ENCODE measurements at places on chromosomes 3 and 15.

DNA sequence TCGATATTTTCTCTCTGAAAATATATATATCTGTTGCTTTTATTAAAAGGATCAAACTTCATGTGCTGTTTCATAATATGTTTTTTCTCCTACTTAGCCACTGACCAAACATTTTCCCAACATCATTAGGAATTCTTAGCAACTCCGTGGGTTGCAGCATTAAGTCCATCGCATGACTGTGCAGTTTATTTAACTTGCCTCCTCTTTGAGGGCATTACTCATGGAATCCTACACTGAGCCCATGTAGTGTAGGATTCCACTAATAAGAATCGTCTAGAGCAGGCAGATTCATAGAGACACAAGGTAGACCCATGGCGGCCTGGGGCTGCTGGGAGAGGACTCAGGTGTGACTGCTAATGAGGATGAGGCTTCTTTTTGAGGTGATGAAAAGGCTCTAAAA, 49.3 kb downstream of the CMTM6 start:
- peak; percentile 84 for DNase-seq

DNA sequence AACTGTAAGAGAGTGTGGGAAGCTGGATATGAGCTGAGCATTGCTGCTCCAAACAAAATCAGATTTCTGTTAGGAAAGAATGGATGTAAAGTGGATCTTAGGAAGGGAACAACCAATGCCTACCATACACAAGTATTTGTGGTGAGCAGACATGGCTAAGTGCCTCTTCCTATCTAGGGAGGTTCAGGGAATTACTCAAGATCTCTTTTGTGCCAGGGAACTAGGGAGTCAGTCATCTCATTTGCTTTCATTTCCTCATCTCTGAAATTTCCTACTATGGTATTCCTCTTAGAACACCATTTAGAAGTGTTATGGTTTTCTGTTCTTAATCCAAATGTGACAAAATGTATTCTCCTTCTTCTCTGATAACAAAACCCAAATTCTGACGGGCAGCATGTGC, 396.5 kb downstream of the FHIT start:
- no peak for DNase-seq

DNA sequence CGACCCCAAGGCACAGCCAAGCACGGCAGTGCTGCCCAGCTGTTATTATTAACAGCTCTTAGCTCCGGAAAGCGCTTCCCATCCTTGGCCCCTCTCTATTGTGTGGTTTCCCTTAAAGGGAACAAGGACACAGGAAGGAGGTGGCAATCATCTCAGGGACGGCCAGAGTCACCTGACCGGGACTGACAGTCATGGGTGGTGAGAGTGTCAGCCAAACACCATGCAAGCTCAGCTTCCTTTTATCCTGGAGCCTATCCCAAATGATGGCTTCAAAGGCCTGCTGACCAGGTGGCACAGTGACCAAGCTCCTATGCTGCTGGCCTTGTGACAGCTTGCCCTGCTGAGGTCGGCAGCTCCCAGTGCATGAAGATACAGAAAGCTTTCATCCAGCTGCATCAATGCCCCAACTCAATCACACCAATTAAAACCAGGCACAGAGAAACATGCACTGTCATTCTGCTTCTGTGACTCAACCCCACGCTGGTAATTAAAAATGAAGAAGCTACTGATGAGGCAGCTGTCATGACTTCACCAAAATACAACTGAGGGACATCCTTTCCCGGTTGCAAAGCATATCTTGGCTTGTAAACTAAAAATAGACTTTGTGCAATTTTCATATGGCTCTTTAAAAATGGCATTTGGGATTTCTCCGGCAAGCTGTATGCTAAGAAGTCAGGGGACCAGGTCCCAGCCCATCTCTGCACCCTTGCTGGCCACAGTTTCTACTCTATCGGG, 34.0 kb downstream of the PCSK6 start:
- no peak for DNase-seq

DNA sequence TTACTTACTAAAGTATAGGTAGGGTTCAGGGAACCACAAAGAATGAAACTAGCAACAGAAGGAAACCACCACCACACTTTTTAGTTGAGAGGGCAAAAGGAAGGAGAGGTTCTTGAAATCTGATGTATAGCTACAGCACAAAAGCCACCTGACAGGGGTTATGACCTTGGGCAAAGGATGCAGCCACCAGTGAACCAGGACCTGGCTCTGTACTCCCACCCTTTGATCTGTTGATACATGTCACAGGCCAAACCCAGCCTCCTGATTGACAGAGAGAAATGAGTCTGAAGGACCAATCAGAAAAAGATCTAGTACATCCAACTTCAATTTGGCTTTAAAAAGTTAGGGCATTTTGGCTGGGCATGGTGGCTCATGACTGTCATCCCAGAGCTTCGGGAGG, 20.0 kb upstream of the BLM start:
- no peak for DNase-seq

DNA sequence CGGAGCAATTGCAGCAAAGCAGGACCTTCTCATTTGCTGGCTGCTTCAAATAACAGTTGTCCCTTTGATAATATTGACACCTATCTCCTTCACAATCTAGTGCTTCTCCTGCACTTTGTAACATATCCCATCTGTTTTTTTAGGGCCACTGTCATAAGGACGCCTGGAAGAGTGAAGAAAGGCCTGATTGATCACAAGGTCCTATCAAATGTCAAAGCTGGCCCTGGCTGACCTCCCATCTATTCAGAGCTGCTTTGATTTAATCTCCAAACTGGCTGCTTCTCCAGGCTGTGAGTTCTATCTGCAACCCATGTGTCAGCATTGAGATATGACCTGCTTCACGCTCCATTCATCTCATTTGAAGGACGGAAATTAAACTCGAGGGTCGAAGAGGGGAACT, 601.2 kb upstream of the KCNMB2 start:
- peak; percentile 13 for DNase-seq

DNA sequence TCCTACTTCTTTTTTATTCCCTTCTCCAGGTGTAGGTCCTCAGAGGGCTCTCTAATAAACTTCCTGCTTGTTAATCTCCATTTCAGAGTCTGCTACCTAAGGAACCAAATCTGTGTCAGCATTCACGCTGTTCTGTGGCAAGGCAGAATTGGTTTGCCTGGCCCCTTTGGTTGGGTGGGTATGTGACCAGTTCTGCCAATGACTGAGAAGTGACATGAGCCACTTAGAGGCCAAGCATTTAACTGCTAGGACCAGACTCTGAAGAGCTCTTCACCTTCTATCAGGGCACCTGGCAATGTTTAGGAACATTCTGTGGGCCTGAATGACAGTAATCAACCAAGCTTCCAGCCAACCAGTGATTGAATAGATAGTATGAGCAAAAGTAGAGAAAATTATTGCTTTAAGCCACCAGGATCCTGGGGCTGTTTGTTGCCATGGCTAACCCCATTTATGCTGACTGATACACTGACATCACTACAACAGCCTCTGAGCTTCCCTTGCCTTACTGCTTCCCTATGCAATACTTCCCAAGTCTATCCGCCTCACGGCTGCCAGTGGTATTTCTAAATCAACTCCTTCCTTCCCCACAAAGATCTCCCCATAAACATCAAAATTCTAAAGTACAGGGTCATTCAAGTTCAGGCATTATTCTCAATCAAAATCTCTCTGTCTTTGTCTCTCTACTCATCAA, 7.6 kb downstream of the FRMD4B start:
- no peak for DNase-seq

GRCh38 chr3:55902221-55902900, 415.3 kb upstream of the WNT5A start:
- no peak for DNase-seq

- DNase-seq, result peak; percentile 17
Observed at GRCh38 chr15:39167164-39168058, 413.5 kb upstream of the THBS1 start.

GRCh38 chr15:54559405-54560069, 581.3 kb downstream of the UNC13C start:
- DNase-seq, result no peak

DNA sequence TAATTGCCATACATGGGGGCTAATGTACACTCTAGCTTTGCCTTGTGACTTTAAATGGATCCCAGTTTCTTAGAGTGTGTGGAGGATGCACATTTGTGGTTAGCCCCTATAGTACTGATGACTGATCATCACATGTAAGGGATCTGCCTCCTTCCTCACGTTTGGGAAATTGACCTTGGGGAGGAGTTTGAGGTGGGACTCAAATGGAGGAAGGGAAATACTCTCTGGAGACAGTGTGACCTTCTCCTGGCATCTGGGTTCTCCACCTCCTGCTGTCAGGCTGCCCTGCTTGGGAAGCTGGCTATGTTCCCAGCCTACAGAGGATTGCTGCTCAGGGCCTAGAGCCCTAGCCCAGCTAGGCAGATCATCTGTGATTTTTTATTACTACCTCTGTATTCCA, 48.7 kb downstream of the PPM1L start:
- no peak for DNase-seq

DNA sequence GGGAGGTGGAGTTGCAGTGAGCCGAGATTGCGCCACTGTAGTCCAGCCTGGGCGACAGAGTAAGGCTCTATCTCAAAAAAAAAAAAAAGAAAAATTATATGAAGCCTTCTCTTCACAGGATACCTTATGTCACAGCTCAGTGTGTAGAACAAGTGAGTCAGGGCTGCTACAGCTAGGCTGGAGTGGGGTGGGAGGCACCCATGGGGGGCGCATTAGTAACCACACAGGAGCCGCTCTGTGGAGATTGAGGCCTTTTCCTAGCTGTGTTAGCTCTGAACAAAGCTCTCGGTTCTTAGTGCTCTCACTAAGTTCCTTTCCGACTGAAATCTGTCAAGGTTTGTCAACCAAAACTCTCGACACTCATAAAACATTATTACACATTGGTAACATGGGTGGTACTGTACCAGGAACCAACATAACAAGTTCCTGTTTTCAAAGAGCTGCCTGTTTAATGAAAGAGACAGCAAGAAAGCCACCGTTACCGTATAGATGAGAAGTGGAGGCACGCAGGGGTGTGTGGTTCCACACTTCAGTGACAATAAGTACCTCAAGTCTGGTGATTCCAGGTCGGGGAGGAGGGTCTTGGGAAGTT, 4.5 kb downstream of the LRRC31 start:
- DNase-seq, result no peak

- no peak for DNase-seq
Observed at GRCh38 chr15:43795997-43796396, 3.9 kb downstream of the SERF2 start.
